Glutamatergic neuron (in vitro differentiated cells): ENCODE measurements at places on chromosomes 12 and 14.

DNA sequence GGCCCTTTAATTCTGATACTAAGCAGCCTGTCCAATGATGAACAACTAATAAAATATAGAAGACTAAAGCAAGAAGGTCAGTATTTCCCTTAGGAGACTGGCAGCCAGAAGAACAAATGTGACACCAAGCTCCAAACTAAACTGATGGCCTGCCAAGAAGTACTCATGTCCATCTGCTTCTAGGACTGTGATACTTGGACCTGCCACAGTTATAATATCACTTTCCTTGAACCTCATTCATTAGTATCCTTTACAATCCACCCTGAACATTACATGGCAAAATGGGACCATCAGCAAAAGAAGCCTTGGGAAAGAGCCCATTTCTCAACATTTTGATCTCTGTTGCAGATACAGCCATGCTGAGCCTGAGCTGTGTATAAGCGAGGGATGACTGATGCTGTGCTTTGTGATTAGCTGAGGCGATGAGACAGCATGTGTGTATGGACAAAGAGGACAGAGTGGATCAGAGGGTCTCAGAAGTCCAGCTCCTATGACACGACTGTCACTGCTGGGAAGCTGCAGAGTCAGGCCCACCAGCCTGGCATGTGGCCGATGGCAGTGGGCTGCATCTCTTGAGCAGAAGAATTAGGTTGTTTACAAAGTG lies 73.9 kb downstream of the TGFB3 start:
- DNase-seq = no peak

GRCh38 chr12:108757856-108758255 lies 26.5 kb upstream of the CORO1C start:
- no peak for DNase-seq

- no peak for DNase-seq
These were observed 28.4 kb upstream of the TDRD9 start for GRCh38 chr14:103899833-103900232.

DNA sequence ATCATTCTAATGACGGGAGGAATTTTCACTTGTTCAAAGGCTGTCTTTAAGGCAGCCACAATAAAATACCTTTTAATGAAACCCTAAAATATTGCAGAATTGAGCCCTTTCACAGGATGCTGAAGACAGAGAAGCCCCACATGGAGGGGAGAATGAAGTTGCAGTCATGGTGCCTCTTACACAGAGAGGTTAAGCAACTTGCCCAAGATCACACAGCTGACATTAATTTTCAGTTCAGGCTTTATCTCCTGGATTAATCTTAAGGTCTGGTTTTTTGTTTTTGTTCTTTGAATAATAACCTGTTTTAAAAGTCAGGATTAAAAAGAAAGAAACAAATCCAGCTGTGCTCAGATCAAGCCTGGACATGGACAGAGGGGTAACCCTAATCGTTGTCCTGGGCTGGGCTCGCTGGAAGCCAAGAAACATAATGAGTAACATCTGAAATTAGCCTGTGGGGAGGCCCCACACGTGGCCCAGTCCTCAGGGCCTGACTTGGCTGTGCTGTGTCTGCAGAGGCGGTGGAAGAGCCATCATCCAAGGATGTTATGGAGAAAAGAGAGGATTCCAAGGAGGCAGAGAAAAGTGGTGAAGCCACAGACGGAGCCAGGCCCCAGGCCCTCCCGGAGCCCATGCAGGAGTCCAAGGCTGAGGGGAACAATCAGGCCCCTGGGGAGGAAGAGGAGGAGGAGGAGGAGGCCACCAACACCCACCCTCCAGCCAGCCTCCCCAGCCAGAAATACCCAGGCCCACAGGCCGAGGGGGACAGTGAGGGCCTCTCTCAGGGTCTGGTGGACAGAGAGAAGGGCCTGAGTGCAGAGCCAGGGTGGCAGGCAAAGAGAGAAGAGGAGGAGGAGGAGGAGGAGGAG lies 8.0 kb downstream of the CHGA start:
- DNase-seq = no peak

- DNase-seq = no peak
These were observed 153.1 kb upstream of the FRMD6 start for GRCh38 chr14:51498411-51499227.

DNA sequence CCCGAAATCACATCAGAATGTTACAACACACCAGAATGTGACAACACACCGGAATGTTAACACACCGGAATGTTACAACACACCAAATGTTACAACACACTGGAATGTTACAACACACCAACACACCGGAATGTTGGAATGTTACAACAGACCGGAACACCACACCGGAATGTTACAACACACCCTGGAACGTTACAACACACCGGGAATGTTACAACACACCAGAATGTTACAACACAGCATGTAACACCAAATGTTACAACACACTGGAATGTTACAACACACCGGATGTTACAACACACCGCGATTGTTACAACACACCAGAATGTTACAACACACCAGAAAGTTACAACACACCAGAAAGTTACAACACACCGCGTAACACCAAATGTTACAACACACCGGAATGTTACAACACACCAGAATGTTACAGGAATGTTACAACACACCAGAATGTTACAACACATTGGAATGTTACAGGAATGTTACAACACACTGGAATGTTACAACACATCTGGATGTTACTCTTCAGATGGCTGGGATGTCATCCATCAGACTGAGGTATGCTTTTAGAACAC lies 21.1 kb downstream of the CHFR start:
- DNase-seq = no peak

GRCh38 chr12:126337556-126338441 lies 1272.6 kb downstream of the AACS start:
- DNase-seq = no peak

GRCh38 chr12:70106347-70106746 lies 136.9 kb upstream of the CNOT2 start:
- no peak for DNase-seq

DNA sequence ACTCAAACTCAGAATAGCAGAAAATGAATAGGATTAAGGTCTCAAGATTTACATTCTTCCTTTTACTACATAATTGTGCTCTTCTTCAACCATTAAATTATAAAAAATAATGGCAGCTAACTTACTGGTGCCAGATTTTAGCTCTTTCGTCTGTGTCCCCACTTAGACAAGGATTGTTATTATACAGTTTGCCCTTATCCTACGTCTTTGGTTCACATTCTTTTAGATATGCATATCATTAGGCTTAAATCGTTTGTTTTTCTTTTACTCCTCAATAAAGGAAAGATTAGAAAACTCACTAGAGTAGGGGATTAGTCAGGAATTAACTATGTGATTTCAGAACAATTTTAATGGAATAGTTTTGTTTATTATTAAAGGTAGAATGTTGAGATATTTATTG lies 129.6 kb upstream of the GARIN2 start:
- DNase-seq = no peak

DNA sequence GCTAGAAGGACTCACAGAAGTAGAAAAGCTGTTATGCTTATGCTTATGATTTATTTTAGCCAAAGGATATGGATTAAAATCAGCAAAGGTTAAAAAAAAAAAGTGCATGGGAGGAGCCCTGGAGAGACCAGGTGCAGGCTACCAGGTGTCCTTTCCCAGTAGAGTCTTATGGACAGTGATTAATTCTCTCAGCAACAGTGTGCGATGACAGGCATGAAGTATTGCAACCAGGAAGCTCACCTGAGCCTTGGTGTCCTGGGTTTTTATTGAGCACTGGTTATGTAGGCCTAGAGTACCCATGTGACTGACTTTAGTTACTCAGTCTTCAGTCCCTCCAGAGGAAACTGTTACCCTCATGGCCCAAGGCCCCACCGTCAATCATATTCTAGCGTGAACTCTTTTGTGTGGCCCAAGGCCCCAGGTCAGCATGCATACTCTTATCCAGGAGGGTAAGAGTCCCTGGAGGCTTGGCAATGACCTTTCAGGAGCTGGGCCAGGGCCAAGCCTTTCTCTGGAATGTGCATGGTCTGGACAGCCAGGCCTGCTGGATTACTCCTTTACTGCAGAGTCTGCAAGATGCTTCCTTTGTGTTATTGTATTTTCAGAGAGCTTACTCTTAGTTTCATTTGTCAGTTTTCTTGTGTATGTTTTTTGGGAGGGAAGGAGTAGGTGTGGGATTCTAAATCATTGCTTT lies 69.6 kb upstream of the RD3L start:
- DNase-seq = no peak

GRCh38 chr12:119694111-119694510 lies 26.2 kb downstream of the PRKAB1 start:
- DNase-seq = no peak

- no peak for DNase-seq
These were observed 1241.6 kb upstream of the USP15 start for GRCh38 chr12:61018571-61018970.

- DNase-seq = peak; percentile 53
These were observed at the start of gene COL2A1 for GRCh38 chr12:48004053-48004941. TSS of gene COL2A1 (minus strand) at chr12:48004476. CDS start at chr12:48004321, 155 bp downstream.

DNA sequence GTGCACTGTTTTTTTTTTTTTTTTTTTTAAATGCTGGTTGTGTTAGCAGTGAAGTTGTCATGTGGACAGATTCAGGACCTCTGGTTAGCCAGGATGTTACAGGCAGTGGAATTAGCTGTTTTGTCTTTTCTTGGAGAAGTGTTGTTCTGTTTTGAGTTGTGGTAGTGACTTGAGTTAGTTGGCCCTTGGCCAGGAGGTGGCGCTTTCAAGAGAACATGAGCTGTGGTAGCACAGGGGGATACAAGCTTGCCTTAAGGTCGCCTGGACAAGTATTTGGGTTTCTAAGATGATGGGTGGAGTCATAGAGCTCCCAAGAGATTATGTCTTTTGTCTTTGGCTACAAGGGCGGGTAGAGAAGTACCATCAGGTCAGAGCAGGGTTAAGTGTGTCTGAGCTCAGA lies 33.3 kb upstream of the CCDC198 start:
- no peak for DNase-seq

DNA sequence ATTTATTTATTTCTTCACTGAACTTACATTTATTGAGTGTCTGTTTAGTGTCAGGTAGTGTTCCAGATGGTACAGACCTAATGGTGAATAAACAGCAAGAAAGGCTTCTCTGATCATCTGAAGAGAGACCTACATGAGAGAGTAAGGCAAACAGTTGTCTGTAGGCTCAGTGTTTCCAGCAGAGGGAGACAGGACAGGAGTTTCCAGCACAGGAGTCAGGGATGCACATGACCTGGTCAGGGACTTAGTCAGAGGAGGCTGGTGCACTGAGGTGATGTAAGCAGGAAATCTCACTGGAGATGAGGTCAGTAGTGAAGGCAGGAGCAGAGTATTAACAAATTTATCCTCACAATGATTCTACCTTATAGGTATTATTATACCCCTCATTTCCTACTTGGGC lies 233.2 kb downstream of the MDGA2 start:
- DNase-seq = peak; percentile 17

GRCh38 chr12:51823875-51824565 lies 24.5 kb downstream of the FIGNL2 start:
- DNase-seq = no peak

- DNase-seq = no peak
These were observed 192.4 kb upstream of the GZMB start for GRCh38 chr14:24826390-24826789.

GRCh38 chr12:130081117-130081805 lies 81.0 kb upstream of the FZD10 start:
- no peak for DNase-seq

- DNase-seq = peak; percentile 32
These were observed 28.4 kb downstream of the SLC7A8 start for GRCh38 chr14:23154964-23155587.

DNA sequence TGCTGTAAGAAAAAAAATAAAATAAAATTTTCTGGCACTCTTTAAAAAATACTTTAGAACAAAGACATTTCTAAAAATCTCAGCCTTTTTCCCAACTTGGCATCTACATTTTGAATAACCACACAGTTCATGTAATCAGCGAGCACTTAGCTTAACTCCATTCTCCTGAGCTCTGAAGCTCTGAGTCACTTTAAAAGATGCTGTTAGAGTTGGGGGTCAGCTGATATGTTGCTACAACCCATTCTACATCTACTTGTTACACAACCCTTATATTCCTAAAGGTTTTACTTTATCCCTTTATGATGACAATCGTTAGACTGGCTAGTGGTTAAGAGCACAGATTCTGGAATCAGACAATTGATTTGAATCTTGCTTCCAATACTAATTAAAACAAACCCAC lies 48.3 kb downstream of the SLC41A2 start:
- DNase-seq = no peak

DNA sequence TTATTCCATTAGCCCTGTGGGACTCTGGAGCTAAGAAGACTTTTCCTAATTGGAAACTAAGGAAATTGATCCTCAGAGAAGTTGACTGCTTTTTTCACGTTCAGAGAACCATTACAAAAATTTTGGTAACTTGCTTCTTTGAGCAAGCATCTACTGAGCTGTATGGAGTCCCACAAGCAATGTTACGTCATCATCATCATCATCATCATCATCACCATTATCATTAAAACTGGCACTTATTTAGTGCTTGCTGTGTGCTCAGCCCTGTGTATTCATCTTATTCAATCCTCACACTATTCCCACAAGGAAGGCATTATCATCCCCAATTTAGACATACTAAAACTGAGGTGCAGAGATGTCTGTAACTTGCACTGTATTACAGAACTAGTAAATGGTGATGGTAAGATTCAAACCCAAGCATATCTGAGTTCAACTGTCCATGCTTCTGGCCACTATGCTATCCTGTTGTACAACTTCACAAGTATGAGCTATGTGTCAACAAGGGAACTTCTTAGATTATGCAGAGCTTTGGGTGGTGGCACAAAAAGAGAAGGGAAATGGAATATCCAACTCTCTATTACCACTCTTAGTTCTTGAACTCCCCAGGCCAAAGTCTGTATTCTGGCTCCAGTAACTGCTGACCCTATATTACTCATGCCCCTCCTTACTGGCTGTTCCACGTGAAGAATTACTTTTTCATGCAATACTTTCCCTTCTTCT lies 6.3 kb downstream of the KRT1 start:
- DNase-seq = no peak

GRCh38 chr14:75280831-75281653 lies 2.4 kb downstream of the FOS start:
- no peak for DNase-seq

GRCh38 chr12:16310934-16311333 lies 33.4 kb upstream of the SLC15A5 start:
- no peak for DNase-seq

DNA sequence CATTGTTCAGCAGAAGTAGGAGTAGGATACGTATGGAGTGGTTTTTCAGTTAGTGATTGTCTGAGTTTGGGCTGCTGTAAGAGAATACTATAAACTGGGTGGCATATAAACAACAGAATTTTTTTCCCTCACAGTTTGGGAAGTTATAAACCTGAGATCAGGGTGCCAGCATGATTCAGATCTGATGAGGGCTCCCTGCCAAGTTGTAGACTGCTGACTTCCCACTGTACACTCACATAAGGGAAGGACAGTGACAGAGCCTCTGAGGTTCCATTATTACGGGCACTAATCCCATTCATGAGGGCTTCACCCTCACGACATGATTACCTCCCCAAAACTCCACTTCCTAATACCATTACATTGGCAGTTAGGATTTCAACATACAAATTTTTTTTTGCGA lies 50.7 kb downstream of the ACSM4 start:
- DNase-seq = no peak
